ENCODE measurements at places on chromosomes 1 and 21.
A peak's percentile ranks its signal among the peaks of the same experiment; 100 is the strongest.

DNA sequence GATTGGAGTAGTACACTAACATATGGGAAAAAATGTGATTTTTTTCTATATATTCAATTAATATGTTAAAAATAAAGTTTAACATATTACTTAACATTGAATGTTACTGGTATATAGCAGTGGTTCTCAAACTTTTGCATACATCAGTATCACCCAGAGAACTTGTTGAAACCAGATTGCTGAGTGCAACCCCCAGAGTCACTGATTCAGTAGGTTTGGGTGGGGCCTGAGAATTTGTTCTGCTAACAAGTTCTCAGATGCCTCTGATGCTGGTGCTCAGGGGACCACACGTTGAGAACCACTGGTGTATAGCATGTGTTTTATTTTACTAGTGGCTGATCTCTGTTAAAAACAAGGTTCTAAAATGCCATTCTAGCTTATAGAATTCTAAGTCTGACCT lies 161.9 kb downstream of the HHIPL2 start:
- no peak for DNase-seq

DNA sequence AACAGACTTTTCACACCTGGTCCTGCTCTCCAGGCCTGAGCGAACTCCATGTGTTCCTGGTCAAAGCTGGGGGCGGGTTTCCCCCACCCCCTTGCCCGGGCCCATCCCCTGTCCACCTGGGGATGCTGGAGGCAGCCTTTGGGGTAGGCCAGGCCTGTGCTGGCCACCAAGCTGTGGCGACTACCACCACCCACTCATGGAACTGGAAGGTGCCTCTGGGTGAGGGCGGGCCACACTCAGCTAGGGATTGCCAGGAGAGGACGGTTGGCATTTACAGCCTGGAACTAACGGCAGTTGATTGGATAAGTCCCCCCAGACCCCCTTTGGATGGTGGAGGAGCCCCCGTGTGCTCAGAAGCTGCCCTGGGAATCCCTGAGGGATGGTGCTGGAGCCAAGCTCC lies 7.9 kb downstream of the S100B start:
- DNase-seq: no peak

DNA sequence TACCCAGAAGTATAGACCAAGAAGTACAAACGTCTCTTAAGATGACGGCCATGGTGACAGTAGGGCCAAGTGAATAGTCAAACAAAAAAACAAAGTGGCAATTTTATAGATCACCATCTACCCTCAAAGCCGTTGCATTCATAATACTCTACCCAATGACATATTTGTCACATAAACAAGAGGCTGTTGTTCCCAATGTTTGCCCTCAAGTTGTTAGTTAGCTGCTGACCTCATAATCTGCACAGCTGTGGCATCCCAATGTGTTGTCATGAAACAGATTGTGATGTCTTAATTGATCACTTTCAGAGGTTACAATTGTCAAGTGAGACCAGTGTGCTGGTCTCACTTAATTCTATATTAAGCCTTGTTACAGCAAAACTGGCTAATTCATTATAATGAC lies 333.8 kb downstream of the ST6GALNAC3 start:
- no peak for DNase-seq

GRCh38 chr1:204684571-204685235 lies 835 bp downstream of the LRRN2 start:
- DNase-seq: peak; percentile 54

DNA sequence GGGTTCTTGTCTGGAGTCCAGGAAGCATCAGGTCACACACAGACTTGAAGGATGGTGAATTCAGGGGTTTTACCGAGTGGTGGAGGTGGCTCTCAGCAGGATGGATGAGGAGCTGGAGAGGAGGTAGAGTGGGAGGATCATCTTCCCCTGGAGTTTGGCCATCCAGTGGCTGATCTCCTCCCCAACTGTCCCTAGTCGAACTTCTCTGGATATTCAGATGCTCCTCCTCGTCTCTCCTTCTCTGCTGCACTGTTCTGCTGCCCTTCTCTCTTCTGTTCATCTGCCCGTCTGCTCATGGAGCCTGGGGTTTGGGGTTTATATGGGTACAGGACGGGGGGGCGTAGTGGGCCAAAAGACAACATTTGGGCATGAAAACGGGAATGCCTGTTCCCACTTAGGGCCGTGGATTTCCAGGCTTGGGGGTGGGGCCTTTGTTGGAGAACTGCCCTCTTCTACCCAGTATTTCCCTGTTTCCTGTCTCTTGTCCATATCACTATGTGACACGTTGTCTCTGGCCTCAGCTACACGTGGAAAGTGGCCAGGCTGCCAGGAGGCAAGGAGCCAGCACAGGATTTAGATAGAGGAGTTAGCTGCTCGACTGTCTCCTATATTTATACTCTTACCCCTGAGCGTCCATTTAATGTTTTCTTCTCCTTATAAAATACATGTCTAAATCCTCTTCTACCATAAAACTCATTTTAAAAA lies 76.7 kb downstream of the SIPA1L2 start:
- no peak for DNase-seq

- DNase-seq: peak; percentile 29
Measured at GRCh38 chr1:89631816-89632656, 884 bp upstream of the LRRC8C start.

DNA sequence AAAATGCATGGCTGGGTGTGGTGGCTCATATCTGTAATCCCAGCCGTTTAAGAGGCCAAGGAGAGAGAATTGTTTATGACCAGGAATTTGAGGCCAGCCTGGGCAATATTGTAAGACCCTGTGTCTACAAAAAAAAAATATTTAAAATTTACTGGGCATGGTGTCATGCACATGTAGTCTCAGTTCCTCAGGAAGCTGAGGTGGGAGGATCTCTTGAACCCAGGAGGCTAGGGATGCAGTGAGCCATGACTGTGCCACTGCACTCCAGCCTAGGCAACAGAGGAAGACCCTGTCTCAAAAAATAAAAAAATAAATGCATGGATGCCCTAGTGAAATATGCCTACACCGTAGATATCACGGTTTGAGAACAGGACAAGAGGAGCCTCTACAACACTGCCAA lies 1331.2 kb upstream of the B3GALT2 start:
- DNase-seq: no peak

DNA sequence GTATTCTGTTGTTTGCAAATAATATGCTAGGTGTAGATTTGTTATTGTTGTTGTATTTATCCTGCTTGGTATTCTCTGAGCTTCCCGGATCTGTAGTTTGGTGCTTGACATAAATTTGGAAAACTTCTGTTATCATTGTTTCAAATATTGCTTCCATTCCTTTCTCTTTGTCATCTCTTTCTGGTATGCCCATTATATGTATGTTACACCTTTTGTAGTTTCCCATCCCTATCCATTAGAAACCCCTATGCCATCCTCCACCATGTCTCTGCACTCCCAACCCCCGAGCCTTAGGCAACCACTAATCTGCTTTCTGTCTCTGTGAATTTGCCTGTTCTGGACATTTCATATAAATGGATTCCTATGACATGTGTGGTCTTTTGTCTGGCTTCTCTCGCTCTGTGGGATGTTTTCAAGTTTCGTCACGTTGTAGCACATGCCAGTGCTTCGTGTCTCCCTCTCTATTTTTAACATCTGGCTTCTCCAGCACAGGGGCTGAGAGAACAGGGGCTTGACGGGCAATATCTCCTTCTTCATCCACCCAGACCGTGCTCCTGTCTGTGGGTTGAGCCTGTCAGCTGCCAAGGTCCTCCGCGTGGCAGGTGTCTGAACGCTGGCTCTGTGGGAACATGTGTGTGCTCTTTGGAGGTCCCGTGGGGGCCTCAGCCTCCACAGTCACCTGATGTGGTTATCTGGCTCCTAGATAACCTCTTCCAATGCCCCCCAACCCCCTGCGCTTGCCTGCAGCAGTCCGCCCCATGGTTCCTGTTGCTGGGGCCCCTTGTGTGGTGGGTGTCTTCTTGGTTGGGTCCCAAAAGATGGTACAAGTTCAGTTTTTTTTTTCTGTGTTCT lies 32.8 kb upstream of the MAN1C1 start:
- no peak for DNase-seq

GRCh38 chr1:183315991-183316758 lies 102.0 kb downstream of the NMNAT2 start:
- DNase-seq: no peak

DNA sequence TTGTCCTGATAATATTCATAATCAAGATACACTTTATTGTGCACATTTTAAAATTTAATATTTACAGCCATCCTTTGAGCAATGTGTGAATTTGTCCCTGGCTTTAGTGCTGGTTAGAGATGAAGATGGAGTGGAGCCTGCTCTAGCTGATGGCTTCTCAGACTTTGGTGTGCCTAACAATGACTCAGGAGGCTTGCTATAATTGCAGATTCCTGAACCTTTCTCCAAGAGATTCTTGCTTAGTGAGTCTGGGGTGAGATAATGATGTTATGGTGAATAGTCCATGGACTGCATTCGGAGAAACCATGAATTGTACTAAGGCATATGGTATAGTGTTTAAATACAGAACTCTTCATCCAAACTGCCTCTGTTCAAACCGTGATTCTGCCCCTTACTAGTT lies 307.1 kb downstream of the PAPPA2 start:
- no peak for DNase-seq

DNA sequence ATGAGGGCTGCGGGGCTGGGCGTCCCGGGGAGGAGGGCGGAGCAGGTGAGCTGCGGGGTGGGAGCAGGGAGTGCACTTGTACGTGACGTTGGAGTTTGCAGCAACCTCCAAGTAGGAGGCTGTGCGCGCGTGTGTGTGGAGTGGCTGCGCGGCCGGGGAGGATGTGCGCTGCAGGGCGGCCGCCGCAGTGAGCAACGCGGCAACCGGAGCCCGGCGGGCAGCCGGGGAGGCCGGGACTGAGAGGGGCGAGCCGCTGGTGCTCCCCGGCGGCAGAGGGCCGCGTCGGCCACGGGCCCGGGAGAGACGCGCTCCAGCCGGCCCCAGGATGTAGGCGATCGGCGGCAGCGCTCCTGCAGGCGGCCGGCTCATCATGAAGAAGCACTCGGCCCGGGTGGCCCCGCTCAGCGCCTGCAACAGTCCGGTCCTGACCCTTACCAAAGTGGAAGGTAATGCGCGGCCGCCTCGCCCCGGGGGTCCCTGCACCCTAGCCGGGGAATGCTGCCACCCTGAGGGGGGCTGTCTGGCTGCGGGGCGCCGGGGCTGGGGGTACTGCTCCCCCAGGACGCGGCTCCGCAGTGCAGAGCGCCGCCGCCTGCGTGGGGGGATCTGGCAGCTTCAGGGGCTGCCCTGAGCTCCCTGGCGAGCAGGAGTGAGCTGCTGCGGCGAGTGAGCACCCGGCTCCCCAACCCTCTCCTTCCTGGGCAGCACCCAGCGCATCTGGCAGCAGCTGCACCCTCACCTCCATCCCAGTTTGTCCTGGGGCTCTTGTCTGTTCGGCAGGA lies 158.9 kb upstream of the COA6 start:
- DNase-seq: peak; percentile 50

All from urothelium cell line (cell line).